ENCODE measurements at places on chromosomes 7 and 10. TPM values are rescaled to one million over a fixed set of nuclear protein-coding genes. Genes with fewer than 3 reads are reported as not detected.
A peak's percentile ranks its signal among the peaks of the same experiment; 100 is the strongest.

GRCh38 chr7:44962483-44963251, 16.1 kb downstream of the MYO1G start:
- DNase-seq: peak; percentile 62
- no peaks in the 10 kb centered on the region for H3K36me3 ChIP-seq
- H3K27me3 ChIP-seq: no peaks in the 10 kb centered on the region
- no peak overlapping the region for H3K27ac ChIP-seq
- no peaks in the 10 kb centered on the region for H3K4me1 ChIP-seq

- H3K27me3 ChIP-seq: no peaks in the 10 kb centered on the region
- no peak overlapping the region for H3K27ac ChIP-seq
Measured at GRCh38 chr7:124177891-124178290, 145.0 kb upstream of the TMEM229A start.

GRCh38 chr7:78018641-78019446, 220.3 kb downstream of the PHTF2 start:
- no peak overlapping the region for H3K27ac ChIP-seq
- no peaks in the 10 kb centered on the region for H3K36me3 ChIP-seq
- no peaks in the 10 kb centered on the region for H3K4me1 ChIP-seq
- no peak for DNase-seq

GRCh38 chr7:32680259-32681173, 185.2 kb downstream of the AVL9 start:
- peak; percentile 71 for DNase-seq
- H3K4me3 ChIP-seq: no peak overlapping the region
- H3K27me3 ChIP-seq: no peaks in the 10 kb centered on the region
- peaks cover 17% of the 10 kb centered on the region for H3K36me3 ChIP-seq
- peaks cover 2% of the 10 kb centered on the region for H3K4me1 ChIP-seq
- peak overlapping the region; percentile 94 for H3K27ac ChIP-seq

DNA sequence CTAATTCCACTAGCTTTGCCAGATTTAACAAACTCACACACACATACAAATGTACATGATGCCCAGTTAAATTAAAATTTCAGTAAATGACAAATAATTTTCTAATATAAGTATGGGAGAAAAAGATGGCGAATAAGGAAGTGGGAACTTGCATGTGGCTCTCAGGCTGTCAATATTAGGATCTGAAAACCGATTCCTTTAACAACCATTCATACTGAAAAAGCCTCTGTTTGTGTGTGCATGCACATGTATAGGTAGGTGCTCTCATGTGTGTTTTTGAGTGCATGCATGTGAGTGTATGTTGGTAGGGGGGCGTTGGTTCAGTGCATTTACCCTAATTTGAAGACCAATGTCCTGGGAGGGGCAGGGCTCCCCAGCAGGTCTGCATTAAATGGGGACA, 125.3 kb downstream of the HTR7 start:
- no peaks in the 10 kb centered on the region for H3K36me3 ChIP-seq
- no peak for DNase-seq
- no peak overlapping the region for H3K27ac ChIP-seq
- H3K4me3 ChIP-seq: no peak overlapping the region
- H3K27me3 ChIP-seq: no peaks in the 10 kb centered on the region

GRCh38 chr10:70771311-70772194, 13.6 kb downstream of the TBATA start:
- H3K4me1 ChIP-seq: no peaks in the 10 kb centered on the region
- no peak for DNase-seq
- H3K27ac ChIP-seq: no peak overlapping the region

DNA sequence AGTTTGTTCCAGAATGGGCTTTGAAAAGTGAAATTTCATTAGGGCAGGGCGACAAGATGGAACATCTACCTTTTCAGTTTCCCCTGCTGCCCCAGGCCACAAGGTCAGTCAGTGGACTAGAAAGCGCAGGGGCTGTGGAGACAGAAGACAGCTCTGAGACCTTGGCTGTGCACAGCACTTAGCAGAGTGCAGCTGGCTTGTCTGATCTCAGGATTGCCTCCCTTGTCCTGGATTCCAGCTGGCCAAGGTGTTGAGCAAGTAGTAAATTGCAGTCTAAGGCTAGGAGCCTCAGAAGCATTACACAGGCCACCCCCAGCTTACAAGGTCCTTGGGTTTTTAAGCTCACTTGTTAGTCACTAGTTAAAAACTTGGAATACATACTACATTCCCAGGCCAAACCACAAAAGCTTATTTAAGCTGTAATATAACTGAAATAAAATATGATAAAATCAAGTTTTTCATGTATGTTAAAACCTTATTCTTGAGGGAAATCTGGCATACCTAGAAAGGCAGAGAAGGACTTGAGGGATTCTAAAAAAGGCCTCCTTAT, 67.3 kb upstream of the NPY start:
- H3K4me3 ChIP-seq: no peak overlapping the region
- no peaks in the 10 kb centered on the region for H3K4me1 ChIP-seq
- no peaks in the 10 kb centered on the region for H3K27me3 ChIP-seq
- H3K36me3 ChIP-seq: no peaks in the 10 kb centered on the region

DNA sequence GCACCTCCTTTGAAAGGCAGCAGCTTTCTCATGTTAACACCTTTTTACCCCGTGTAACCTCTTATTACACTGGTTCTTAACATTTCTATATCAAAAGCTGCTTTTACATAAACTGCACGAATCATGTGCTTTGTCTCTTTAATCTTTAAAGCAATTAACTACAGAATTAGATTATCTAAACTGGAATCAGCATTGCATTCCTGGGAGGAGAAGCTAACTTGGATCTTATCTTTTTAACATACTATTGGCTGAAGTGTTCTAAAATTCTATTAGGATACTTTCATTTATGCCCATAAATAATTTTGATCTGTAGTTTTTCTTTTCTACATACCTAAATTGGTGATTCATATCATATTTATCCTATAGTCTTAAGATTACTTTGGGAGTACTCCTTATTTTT, 428.4 kb upstream of the IGFBP3 start:
- H3K27ac ChIP-seq: no peak overlapping the region
- H3K4me1 ChIP-seq: no peaks in the 10 kb centered on the region
- DNase-seq: no peak
- H3K27me3 ChIP-seq: no peaks in the 10 kb centered on the region
- H3K4me3 ChIP-seq: no peak overlapping the region
- H3K36me3 ChIP-seq: no peaks in the 10 kb centered on the region

- no peaks in the 10 kb centered on the region for H3K27me3 ChIP-seq
- no peak overlapping the region for H3K4me3 ChIP-seq
- H3K27ac ChIP-seq: no peak overlapping the region
- H3K4me1 ChIP-seq: no peaks in the 10 kb centered on the region
Measured at GRCh38 chr7:50497968-50498367, 47.8 kb upstream of the FIGNL1 start.

DNA sequence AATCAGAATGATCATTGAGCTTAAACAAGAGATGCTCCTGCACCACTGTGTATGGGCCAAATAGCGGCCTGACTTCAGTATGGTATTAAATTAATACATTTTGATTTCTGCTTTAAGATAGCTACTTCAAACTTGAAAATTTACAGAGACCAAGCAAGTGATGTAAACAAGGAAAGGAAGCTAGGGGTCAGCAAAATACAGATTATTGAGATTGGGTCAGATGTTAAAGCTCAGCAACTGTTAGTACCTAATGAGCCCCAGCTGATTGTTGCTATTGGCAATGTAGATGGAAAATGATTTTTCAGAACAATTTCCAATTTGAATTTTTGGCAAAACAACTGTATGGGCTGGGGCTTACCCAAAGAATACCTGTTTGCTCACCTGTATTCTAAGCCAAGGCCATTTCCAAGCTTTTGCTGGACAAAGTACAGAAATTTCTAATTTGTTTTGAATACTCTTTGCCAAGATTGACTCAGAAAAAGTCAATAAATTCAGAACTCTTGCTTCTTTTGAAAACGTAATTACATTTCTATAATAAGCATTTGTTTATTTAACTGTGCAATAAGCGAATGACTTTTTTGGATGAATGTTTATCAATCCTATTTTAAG, 23.0 kb upstream of the DLD start:
- H3K4me3 ChIP-seq: no peak overlapping the region
- DNase-seq: no peak
- no peak overlapping the region for H3K27ac ChIP-seq
- H3K4me1 ChIP-seq: no peaks in the 10 kb centered on the region
- H3K27me3 ChIP-seq: no peaks in the 10 kb centered on the region

DNA sequence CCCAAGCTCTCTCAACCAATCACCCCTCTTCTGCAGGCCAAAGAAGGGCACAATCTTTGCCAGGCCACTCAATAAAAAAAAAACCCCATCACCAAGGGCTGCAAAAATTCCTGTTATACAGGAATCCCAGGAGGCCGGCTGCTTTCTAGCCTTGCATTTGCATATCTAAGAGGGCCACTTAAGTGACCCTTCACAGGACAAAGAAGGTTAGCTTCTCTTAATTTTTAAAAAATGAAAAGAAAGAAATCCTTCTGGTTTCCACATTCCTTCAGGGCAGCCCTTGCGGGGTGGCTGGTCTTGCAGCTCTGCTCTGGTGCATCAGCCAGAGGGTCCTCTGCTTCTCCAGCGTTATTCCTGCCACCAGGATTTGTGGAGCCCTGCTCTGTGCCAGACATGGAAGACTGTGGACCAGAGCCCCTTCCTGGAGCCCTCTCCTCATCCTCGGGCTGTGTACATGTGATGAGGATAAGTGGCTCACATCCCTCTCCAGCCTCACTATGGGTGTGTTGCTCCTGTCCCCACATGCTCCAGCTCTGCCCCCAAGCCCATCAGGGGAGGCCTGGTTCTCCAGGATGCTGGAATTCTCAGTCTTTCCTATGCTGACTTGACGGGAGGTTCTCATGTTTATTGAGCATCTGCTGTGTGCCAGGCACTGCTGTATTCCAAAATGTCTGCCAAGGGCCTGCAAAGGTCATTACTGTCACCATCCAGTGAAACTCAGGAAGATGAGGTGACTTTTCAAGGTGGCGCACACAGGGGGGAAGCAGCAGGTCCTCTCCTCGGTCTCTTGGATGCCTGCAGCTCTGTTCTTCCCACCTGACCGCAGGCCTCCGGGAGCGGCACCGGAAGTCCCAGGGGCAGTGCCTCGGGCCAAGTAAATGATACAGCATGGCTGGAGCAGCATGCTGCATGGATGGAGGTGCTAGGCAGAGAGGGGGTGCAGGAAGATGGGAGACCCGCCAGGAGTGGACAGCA, 67.7 kb downstream of the ARHGAP22 start:
- peak overlapping the region; percentile 41 for H3K27ac ChIP-seq
- 0 out of 2 replicates have a peak, but pooled peaks cover 2% of the 10 kb centered on the region for H3K27me3 ChIP-seq
- DNase-seq: peak; percentile 63
- no peaks in the 10 kb centered on the region for H3K36me3 ChIP-seq
- H3K4me3 ChIP-seq: no peak overlapping the region
- H3K4me1 ChIP-seq: peaks cover 20% of the 10 kb centered on the region

DNA sequence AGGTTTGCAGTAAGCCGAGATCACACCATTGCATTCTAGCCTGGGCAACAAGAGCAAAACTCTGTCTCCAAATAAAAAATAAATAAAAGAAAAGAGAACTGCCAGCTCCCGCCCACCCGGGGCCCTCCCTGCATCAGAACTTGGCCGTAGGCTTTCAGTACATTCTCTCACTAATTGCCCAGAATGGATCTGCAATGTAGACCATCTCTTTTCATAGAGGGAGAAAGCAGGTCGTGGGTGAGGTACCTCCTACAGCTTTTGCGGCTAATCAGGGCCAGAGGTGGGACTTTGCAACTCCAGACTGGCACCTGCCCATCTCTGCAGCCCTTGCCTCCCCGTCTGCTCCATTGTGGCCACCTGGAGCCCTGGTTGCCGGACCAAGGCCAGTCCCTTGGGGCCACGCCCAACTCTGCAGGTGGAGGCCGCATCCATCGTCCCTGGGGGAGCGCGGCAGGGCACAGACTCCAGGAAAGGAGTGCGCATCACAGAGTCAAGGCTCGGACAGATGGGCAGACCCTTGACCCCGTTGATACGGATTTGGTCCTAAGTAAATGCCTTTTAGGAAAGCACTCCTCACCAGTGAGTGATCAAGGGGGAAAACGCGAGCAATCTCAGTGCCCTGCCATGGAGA, 179.1 kb upstream of the SH2B2 start:
- peaks cover 49% of the 10 kb centered on the region for H3K36me3 ChIP-seq
- no peak for DNase-seq
- H3K27ac ChIP-seq: no peak overlapping the region
- H3K4me1 ChIP-seq: no peaks in the 10 kb centered on the region
- H3K4me3 ChIP-seq: no peak overlapping the region
- no peaks in the 10 kb centered on the region for H3K27me3 ChIP-seq

DNA sequence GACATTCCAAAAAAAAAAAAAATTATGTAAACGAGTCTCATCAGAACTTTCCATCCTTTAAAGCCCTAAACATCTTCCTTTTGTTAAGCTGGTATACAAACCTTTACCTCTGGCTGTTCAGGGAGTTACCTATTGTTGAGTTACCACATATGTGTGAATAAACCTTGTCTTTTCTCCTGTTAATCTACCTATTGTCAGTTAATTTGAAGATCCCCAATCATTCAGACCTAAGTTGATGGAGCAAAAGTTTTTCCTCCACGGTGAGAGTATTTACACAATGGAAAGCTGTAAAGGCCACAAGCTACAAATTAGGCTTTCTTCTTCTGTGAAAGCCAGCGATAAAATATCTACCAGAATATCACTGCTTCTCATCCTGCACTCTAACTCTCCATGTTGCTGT, 80.3 kb downstream of the SKAP2 start:
- no peaks in the 10 kb centered on the region for H3K4me1 ChIP-seq
- H3K36me3 ChIP-seq: no peaks in the 10 kb centered on the region
- H3K27ac ChIP-seq: no peak overlapping the region
- H3K27me3 ChIP-seq: no peaks in the 10 kb centered on the region
- H3K4me3 ChIP-seq: no peak overlapping the region
- DNase-seq: no peak

GRCh38 chr10:49177391-49178355, 10.5 kb downstream of the TMEM273 start:
- H3K27me3 ChIP-seq: no peaks in the 10 kb centered on the region
- no peaks in the 10 kb centered on the region for H3K36me3 ChIP-seq
- no peak overlapping the region for H3K27ac ChIP-seq
- H3K4me1 ChIP-seq: no peaks in the 10 kb centered on the region

GRCh38 chr7:119545118-119545517, 727.9 kb upstream of the KCND2 start:
- DNase-seq: no peak
- no peaks in the 10 kb centered on the region for H3K27me3 ChIP-seq
- H3K4me3 ChIP-seq: no peak overlapping the region
- H3K36me3 ChIP-seq: no peaks in the 10 kb centered on the region
- no peaks in the 10 kb centered on the region for H3K4me1 ChIP-seq

- DNase-seq: no peak
- H3K36me3 ChIP-seq: no peaks in the 10 kb centered on the region
- H3K4me1 ChIP-seq: peaks cover 3% of the 10 kb centered on the region
- H3K4me3 ChIP-seq: no peak overlapping the region
Measured at GRCh38 chr7:140914083-140914482, 10.6 kb downstream of the BRAF start.

GRCh38 chr10:110514848-110515247, 17.1 kb downstream of the DUSP5 start:
- H3K27me3 ChIP-seq: no peaks in the 10 kb centered on the region
- no peak for DNase-seq
- no peak overlapping the region for H3K27ac ChIP-seq
- H3K36me3 ChIP-seq: peaks cover 22% of the 10 kb centered on the region
- H3K4me1 ChIP-seq: no peaks in the 10 kb centered on the region

The NRAP gene
- not detected for total RNA-seq

The NYAP1 gene
- 3.2 TPM for total RNA-seq

The NME8 gene
- total RNA-seq: not detected

The NODAL gene
- 84.7 TPM for total RNA-seq

The AEBP1 gene
- 49.1 TPM for total RNA-seq

The PLOD3 gene
- 74.5 TPM for total RNA-seq

The GPR15LG gene
- not detected for total RNA-seq

The PON1 gene
- total RNA-seq: 0.90 TPM
